ENCODE measurements at places on chromosomes 16 and 17.

DNA sequence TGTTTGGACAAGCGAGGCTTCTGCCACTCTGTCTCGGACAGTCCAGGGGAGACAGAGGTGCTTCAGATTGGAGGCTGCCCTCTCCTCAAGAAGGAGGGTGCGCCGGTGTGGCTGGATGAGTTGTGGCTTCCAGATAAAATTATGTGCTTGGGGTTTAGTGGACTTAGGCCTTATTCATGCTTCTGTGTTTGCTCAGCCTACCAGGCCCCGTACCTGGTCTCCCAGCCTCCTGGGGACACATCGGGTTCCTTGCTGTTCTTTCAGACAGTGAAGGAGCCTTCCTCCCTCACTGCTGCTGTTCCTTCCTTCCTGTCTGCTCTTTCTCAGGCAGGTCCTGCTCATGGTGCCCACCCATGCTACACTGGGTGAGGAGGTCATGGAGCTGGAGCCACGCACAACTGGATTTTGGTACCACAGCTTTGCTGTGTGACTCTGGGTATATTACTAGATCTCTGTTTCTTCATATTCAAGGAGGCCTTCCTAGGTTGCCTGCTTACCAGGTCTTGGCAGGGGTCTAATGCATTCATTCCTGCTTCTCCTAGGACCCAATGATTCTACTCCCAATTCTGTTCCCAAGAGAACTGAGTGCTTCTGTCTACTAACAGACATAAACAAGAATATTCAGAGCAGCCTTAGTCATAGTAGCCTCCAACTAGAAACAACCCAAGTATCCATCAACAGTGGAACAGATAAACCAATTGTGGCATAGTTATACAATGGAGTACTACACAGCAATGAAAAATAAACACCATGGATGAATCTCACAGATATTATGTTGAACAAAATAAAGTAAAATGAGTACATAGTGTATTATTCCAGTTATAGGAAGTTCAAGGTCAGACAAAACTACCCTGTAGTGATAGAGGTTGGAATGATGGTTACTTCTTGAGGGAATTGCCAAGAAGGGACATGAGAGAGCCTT, 121.7 kb downstream of the CMIP start:
- DNase-seq, result no peak

DNA sequence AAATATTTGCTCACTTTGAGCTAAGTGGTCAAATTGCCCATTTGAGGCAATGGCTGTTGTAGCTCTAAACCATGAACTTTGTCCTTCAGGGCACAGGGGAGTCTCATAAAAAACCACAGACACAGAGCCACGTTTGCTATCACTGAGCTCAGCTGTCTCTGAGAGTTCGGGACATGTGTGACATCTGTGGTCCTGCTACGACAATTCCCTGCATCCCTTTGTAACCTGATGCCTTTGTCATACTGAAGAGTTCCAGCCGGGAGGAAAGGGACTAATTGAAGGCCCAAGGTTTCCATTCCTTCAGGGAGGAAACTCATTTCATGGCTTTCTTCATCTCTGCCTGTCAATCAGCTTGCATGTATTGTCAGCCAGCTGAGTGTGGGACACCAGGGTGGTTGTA, 599.4 kb upstream of the CDH5 start:
- no peak for DNase-seq

DNA sequence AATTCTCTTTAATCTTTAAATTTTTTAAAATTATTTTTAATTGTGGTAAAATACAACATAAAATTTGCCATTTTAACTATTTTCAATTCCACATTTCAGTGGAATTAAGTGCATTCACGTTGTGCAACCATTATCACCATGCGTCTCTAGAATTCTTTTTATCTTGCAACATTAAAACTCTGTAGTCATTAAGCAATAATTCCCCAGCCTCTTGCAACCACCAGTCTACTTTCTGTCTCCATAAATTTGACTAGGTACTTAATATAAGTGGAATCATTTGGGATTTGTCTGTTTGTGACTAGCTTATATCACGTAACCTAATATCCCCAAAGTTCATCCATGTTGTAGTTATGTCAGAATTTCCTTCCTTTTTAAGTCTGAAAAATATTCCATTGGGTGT, 79.1 kb downstream of the TAOK1 start:
- no peak for DNase-seq

- no peak for DNase-seq
Measured at GRCh38 chr16:68097088-68097487, 11.9 kb downstream of the NFATC3 start.

- DNase-seq, result no peak
Measured at GRCh38 chr16:52624891-52625290, 77.9 kb upstream of the TOX3 start.

DNA sequence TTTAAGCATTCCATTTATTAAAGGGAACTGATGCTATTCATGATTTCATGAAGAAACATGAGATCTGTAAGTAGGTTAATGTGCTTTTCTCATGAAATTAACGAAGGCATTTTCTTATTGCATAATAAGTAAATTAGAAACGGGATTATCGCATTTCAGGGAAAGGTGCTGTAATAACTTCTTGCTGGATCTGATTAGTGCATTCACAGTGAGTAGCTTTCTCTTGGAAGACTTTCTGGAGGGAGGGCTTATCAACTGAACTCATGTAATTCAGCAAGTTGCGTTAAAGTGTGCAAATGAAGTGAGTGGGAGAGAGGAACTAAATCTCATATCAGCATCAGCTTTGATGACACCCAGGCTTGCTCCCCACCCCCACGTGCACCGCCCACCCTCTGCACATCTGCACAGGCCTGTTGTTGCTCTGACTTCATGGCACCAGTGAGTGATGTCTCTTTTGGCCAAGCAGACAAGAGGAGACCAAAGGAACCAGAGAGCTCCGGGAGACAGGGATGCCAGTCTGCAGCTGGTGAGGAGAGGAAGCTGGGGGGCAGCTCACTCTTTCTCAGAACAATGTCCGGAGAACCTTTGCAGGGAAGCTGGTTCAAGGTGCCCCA, 26.3 kb upstream of the GAS7 start:
- no peak for DNase-seq

DNA sequence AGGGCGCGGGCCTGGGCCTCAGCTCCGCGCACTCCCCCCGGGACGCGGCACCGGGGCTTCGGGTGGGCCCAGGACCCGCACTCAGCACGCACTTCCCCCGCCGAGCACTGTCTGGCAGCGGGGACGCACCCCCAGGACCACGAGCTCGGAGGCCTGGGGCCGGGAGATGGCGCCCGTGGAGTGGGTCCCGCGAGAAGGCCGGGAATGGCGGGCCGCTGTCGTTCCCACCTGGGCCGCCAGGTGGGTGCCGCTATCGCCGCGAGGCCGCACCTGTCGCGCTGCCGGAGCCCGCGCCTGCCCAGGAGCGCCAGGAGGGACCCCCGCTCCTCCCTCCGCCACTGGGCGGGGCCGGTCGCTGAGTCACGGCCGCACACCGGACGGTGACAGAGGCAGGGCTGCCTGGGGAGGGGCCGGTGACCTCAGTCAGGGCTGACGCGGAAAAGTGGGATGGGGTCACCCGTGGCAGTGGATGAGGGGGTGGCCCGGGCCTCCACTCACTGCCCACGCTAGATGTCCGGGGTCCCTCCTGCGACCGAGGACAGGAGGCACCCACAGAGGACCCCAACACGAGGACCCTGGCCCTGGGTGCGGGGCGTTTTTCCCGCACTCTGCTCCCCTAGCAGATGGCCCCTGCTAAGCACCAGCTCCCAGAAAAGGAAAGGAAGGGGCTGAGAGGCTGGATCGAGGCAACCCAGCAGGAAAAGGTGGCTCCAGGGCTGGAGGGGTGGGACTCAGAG, 6.9 kb upstream of the ACTG1 start:
- DNase-seq, result peak; percentile 61

DNA sequence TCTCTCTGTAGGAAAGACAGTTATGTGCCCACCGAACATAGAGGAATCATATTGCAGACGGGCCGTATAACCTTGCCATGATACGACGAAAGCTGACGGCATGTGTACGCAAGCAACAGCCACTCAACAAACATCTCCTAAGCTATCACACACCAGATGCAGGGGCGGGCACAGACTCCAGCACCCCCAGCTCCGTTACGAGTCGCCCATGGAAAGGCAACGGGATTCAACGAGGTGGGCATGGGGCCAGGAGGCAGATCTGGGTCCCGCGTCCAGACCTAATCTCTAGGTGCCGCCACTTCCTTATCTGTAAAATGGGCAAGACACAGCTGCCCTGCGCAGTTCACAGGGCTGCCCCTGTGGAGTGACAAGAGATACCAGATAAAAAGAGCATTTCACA, 35.6 kb downstream of the ABR start:
- DNase-seq, result no peak

DNA sequence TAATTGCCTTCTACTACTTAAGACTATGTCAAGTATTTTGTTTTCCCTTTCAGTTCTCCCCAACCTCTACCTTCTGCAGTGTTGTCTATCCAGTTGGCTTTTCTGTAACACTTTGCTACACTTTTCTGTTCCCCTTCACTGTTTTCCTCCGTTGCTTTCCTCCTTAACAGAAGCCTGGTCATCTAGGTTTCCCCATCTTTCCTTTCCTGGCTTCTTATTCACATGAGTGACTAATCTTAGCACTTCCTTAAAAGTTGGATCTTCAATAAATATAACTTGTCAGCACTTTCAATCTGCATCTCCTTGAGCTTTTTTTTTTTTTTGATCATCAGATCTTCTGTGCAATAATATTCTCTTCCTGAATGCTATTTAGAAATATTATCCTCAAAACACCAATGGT, 2.8 kb upstream of the SLFN11 start:
- no peak for DNase-seq

- DNase-seq, result no peak
Measured at GRCh38 chr17:30605027-30605426, 127.8 kb downstream of the GOSR1 start.

DNA sequence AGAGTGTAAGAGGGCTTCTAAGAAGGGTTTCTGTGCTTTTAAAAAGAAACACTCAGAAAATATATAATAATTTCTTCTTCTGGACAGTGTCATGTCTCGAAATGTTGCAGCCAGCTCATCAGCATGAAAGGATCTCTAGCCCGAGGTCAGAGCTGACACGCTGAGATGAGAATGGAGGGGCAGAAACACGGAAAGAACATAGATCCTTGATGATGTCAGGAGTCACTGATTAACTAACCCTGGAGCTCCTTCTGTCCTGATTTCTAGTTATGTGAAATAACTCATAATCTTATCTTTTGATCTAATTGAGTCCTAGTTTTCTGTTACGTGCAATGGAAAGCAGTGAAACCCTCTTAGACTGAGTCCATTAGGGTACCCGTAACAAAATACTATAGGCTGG, 10.3 kb upstream of the TOX3 start:
- DNase-seq, result no peak

DNA sequence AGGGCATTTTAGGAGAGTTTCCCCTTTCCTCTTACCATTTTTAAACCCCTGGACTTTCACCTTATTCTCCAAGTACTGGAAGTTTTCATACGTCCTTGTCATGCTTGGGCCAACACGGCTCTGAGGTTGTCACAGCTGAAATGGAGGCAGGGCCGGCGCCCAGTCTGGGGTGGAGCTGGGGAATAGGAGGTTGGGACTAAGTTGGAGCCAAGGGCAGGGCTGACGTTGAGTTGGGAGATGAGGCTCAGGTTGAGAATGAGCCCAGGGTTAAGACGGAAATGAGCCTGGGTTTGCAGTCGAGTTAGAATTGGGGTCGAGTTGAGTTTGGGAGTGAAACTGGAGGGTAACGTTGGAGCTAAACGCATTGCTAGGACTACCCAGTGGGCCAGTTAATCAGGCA, 1.3 kb downstream of the CLEC10A start:
- DNase-seq, result no peak

GRCh38 chr17:43367737-43368242, 31.0 kb upstream of the ARL4D start:
- no peak for DNase-seq

DNA sequence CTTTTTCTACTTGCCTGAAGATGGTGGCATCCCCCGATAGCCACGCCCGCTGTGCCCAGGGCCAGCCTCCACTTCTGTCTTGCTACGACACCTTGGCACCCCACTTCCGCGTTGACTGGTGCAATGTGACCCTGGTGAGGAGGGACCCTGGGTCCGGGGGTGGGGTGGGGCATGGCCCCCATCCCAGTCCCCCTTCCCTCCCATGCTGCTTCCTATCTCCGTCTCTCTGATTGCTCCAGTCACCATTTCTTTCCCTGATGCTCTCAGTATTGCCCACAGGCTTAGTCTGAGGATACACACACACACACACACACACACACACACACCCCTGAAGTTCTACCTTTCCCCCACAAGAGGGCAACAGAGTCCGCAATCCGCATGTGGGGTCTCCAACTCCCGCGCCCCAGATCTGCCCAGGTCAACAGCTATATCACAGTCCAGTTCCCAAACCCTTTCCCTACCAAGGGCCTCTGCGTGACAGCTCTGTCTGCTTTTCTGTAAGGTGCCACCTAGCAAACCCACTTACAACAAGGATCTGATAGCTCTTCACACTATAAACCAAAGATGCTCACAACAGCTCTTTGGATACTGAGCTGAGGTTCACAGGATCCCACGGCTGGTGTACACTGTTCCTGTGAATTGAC, 3.4 kb downstream of the SGCA start:
- DNase-seq, result peak; percentile 35

GRCh38 chr17:72922219-72922618, 170.3 kb downstream of the SLC39A11 start:
- DNase-seq, result no peak

GRCh38 chr16:12542818-12543699, 260.6 kb downstream of the CPPED1 start:
- DNase-seq, result no peak

GRCh38 chr17:50749245-50749644, 18.1 kb downstream of the ANKRD40CL start:
- no peak for DNase-seq

Measured in T-helper 22 cell (primary cell).